Stimulated activated CD4-positive, alpha-beta T cell treated with anti-CD3 and anti-CD28 coated beads, Interleukin-12 subunit alpha, Interleukin-12 subunit beta, amount 100 ng/mL, for 24 hours (primary cell): ENCODE measurements at places on chromosomes 2 and 18.

DNA sequence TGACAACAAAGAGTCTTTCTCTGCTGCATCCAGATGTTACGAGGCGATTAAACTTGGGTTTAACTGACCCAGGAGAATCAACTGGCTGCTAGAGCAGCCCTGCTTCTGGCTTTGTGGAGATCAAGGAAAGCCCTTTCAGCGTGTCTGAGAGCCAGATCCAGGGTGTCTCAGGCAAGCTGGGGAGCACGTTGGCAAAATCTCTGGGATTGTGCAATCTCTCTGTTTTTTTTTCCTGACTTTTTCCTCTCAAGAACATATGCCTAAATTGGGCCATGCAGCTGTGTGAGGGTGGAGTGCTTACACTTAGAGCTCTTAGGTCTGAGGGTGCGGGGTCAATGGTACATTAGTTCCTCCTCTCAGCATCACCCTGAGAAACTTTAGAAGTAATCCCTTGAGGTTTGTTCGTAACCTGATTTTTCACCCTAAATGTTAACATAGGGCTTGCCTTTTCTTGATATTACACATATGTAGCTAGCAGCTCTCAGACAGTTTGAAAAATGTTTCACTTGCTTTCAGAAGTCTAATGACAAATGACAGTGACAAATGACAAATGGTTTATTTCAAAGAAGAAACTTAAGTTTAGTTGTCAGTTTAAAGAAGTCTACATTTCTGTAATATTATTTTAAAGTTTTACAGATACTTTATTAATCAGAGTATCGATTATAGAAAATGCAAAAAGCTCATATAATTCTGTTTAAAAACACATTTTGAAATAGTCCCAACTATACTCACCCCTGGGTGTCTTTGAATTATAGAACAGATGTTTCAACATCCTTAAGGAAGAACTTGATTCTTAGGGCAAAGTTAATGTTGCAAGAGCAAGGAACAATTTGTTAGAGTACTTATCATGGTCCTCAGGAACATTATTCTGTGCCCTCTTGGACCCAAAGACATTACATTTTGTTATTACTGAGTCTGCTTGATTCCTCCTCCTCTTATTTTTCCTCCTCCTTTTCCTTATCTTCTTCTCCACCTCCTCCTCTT lies 38.4 kb upstream of the ZSWIM2 start:
- DNase-seq, result no peak

DNA sequence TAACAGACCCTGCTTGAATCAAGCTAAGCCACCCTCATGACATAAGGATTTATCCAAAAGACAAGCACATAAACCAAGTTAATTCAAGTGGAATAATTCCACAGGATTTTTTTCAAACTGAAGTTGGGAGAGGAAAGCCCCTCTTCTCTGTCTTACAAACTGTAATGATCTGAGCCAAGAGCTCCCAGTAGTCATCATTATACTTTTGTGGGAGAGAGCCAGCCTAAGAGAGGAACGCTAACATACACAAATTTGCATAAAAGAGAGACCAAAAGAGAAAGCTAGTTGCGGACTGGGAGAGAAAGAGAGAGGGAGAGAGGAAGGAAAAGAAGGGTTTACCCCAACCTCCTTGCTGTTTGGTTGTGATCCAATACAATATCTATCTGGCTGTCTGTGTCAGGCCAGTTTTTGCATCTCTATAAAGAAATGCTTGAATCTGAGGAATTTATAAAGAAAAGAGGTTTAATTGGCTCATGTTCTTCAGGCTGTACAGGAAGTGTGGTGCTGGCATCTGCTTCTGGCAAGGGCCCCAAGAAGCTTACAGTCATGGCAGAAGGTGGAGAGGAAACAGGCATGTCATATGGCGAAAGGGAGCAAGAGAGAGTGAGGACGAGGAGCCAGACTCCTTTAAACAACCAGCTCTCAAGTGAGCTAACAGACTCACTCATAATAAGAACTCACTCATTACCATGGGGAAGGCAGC lies 20.8 kb upstream of the PUM2 start:
- no peak for DNase-seq

DNA sequence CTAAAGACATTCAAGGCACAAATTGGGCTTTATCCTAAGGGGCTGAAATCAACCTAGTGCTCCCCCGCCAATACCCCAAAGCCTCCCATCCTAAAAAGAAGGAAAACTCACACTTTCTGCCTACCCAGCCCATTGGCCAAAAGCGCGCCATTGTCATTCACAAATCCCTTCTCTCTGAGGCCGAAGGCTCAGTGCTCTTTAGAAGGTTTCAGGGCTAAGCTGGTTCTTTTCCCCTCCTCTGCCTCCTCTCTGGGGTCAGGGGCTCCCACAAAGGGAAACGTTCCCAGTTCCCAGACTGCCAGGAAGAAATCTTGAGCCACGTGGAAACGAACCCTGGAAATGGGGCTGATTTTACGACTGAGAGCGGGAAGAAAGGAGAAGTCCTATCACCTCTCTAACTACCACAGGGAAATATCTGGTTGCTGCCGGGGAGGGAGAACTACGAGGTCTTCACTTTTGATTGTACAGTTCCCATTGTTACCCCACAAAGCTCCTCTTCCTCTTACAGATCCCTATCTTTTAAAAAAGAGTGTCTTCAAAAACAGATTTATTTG lies 1.7 kb upstream of the SKOR2 start:
- no peak for DNase-seq

DNA sequence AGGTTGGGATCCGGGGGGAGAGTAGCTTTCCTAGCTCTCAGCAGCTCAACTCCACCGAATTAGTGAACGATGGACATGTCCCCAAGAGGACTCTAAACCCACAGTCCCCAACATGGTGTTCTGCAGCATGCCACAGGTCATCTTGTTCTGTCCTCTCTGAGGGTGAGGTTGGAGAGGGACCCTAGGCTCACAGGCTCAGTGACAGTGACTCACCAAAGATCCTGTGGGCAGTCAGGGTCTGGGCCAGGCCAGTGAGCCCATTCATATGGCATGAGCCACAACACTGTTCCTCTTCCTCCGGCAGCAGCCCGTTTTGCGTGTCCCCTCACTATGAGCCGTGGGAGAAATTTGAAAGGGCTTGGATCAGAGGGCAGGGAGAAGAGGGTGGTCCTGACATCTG lies 2.8 kb upstream of the SLC20A1 start:
- DNase-seq, result no peak
